ENCODE measurements at places on chromosomes 4 and X.

GRCh38 chr4:144701683-144702233 lies 55.8 kb downstream of the HHIP start:
- DNase-seq: no peak

- no peak for DNase-seq
These were observed 433.3 kb downstream of the ADAM29 start for GRCh38 chr4:175351473-175351872.

DNA sequence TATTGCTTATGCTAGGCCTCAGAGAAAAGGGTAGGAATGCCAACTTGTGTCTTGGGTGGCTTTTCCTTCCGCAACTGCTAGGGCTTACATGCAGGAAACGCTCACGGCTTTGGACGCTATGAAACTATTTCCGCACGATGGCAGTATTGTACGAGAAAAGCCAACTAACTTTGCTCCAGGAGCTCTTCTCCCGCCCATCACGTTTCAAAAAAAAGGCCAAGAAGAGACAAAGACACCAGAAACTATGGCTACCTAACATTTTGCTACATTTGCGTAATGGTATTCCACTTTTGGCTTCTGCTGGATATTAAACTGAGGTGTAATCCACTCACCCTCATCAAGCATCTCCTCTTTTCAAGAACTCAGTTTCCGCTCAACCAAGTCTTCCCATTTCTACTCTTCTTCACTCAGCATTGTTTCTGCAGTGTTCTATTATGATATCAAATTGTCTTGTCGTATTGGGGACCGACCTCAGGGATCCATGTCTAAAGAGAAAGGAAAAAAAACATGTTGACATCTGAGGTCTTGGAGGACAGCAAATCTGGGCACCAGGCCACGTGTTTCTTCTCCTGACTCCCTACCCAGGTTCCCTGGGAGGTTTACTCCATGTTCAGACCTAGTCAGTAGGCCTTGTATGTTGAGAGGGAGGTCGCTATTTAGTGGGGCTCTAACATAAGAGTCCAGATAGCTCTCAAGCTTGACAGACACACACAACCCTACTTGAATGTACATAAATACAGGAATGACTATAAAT lies 239.4 kb upstream of the STK26 start:
- DNase-seq: peak; percentile 48

GRCh38 chr4:163484906-163485305 lies 9.6 kb upstream of the TMA16 start:
- peak; percentile 22 for DNase-seq

DNA sequence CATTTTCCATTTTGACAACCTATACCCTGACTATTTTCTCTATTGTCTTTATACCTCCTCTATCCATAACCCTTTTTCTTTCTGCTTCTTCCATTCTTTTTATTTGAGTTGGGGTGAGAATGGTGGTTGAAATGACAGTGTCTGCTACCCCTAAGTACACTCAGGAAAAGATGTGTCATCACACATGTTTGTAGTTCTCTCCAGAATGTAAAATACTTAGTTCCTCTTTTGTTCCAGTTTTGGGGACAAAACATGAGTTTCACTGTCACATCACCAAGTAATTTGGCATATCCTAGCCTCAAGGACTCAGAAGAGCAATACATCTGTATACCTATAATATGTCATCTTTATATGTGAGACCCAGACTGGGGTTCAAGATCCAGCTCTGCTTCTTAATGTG lies 90.3 kb downstream of the COMMD8 start:
- DNase-seq: no peak
